ENCODE measurements at places on chromosomes 4 and X.

DNA sequence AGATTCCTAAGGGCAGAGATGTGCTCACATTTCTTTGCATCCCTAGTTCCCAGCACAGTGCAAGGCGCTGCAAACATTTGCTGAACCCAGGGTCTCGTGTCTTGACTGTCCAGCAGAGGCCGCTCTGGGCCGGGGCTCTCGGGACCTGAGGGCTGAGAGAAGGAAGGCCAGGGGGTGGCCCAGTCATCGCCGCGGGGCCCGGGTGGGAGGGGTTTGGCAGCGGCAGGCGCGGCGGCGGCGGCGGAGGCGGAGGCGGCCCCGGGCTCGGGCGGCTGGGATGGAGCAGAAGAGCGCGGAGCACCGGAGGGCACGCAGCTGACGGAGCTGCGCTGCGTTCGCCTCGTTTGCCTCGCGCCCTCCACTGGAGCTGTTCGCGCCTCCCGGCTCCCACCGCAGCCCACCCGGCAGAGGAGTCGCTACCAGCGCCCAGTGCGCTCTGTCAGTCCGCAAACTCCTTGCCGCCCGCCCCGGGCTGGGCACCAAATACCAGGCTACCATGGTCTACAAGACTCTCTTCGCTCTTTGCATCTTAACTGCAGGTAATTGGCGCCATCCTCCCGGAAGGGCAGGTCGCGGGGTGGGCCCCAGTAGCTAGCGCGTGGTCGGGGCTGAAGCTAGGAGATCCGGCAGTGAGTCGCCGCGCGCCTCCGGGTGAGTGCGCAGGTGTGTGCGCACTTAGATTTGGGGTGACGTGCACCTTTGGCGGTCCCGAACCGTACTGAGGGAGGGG lies at the start of gene PARM1:
Gene PARM1 (plus strand): TSS at position 285 of the 730 bp plus-strand sequence. CDS start 212 bp downstream, at position 497.
- peak; percentile 55 for DNase-seq

DNA sequence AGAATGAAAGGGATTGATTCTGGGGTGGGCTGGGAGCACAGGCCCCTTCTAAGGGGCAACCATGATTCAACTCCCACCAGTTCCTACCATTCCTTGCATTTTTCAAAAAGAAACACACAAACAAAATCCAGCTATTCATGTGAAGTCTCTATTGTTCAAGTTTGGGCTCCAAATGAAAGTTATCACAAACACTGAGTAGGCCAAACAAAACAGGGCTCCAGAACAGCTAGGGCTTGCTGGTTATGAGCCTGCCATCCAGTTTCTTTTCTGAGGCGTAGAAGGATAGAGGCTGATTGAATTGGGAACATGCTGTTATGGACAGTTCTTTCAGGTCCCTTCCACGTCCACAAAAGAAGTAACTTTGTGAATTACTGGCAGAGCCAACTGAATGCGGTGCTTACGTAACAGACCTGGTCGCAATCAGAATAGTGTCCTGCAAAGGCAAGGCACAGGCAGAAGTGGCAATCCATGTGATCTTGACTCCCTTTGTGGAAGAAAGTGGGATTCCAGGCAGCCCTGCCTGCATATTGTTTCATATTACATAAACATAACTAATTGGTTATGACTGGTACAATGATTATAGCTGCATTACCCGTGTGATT lies 244.5 kb downstream of the SCFD2 start:
- DNase-seq = no peak

DNA sequence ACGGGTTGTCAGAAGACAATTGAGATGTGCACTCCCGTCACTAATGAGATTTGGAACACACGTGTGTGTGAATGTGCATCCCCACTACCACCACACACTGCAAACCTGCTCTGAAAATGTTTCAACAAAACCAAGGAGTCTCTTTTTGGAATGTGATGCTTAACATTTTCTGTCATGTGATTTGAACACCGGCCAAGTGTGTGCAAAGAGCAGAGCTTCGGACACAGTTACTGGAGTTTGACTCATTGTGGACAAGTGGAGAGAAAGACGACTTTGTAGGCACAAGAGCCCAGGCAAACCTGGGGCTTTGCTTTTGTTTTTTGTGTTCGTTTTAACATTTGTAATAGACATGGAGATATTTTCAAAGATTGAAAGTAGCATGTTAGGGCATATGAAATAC lies 49.2 kb downstream of the CCKAR start:
- DNase-seq = no peak

GRCh38 chrX:77628294-77629025 lies 157.6 kb downstream of the ATRX start:
- DNase-seq = no peak

- DNase-seq = no peak
These were observed 69.7 kb downstream of the PPP3CA start for GRCh38 chr4:101277671-101278070.

DNA sequence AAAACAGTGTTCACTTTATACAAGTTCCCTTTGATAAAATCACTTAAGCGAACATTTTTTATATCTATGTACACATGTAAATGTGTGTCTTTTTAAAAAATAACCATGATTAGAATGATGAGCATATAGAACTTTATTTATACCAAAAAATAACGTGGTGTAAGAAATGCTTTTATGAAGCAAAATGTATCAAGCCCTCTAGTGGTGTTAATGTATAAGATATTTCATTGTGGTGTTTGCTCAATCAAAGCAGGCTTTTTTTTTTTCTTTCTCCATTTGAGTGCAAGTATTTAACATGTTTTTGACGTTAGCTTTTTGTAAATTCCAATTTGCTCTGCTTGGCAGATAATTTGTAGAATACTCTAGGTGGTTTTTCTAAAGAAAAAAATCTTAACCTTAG lies 2092.4 kb upstream of the TENM3 start:
- no peak for DNase-seq

DNA sequence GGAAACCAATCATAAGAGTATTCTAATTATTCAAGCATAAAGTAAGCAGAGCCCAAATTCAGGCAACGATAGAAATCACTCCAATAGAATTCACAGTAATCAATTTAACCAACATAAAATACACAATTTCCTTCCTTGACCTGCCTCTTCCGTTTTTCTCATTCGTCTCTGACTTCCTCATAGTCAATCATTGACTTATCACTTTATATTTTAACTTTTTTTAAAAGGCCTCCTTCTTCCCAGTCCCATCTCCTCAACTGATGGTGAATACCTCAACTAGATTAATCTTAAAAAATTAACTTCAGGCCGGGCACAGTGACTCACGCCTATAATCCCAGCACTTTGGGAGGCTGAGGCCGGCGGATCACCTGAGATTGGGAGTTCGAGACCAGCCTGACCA lies 13.3 kb downstream of the CNOT6L start:
- no peak for DNase-seq

GRCh38 chrX:65993915-65994460 lies 45.9 kb downstream of the VSIG4 start:
- no peak for DNase-seq

- DNase-seq = no peak
These were observed 32.1 kb upstream of the MSN start for GRCh38 chrX:65635378-65635777.

Measured in NCI-H1436 (cell line).